ENCODE measurements at places on chromosomes 12 and 14.

GRCh38 chr12:107660861-107661415 is 24.7 kb upstream of the PWP1 start:
- DNase-seq, result no peak

DNA sequence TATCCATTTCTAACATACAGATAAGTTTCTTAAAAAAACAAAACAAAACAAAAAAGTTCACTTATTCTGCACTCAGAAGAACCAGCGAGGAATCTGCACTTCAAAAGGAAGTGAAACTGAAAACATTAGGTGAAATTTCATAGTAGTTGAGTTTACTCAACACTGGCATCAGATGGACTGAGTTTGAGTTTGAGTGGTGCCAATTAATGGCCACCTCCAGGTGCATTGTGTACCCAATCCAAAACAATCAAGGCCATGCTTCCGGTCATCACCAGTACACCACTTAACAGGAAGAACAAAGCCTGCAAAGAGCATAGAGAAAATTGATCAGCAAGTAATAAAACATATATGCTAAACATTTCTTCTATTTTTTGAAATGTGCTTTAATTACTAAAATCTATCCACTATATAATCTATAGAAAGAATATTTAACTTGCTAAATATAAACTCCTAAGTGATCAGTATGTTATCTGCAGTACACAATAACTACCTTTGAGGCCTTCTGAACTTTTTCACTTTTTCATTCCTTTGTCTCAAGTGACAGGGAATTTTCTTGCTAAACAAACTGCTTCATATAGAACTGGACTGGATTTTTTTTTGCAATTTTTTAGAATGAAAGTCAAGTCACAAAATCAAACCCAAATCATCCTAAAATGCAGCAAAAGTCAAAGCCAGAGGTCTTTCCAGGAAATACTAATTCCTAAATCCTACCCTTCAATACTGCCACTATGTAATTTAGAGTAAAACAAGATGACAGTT is 11.5 kb downstream of the SLC38A2 start:
- DNase-seq, result no peak

DNA sequence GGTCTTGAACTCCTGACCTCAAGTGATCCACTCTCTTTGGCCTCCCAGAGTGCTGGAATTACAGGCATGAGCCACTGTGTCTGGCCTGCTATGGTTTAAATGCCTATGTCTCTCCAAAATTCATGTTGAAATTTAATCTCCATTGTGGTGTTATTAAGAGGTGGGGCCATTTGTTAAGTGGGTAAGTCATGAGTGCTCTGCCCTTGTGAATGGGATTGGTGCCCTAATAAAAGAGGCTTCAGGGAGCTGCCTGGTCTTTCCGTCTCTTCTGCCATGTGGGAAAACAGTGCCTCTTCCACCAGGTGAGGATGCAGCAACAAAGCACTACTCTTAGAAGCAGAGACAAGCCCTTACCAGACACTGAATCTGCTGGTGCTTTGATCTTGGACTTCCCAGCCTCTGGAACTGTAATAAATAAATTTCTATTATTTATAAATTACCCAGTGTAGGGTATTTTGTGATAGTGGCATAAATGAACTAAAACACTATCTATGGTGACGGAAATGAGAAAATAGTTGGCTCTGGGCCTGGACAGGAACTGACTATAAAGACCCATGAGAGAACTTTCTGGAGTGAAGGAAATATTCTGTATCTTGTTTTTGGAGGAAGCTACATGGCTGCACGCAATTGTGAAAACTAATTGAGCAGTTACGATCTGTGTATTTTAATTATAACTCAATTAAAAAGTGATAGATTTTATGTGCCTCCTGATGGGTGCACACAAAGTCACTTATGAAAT is 12.1 kb upstream of the ATP23 start:
- no peak for DNase-seq

GRCh38 chr12:122975790-122976647 is 975 bp downstream of the OGFOD2 start:
- DNase-seq, result no peak

DNA sequence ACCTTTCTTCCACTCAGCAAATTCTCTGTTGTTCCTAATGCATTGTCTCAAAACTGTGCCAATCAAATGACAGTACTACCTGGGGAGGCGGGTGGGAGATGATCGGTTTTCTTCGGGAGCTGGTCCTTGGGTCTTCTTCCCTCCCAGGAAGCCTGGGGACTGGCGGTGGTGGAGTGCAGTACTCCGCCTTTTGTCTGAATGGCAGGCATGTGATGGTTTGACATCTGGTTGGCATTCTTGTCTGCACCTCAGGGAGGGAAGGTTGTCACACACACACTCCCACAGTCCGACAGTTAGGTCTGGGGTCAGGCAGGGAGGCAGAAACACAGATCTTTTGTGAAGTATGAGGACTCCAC is 114.8 kb downstream of the SNAPC1 start:
- no peak for DNase-seq

DNA sequence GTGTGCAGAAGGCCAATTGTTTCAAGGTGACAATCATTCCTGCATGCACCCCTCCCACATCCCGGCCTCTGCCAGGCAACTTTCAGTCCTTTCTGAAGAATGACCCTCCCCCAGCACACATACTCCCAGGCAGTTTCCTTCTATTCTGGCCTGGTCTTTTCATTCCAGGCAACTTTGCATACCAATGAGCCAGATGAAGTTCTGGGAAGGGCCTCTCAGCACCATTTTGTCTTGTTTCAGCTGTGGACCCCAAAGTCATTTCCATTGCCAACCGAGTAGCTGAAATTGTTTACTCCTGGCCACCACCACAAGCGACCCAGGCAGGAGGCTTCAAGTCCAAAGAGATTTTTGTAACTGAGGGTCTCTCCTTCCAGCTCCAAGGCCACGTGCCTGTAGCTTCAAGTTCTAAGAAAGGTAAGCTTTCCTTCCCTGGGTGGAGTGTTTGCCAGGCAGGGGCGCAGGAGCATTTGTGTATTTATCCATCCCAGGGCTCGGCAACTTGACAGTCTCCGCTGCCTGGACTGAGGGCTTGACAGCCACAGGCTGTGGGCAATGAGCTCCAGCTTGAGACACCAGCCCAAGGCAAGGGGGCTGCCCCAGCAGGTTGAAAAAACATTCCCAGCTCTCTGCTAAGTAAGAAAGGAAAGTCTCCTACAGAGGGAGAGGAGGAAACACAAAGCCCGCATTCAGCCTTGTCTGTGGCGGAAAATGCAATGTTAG is 16.4 kb downstream of the BCL2L14 start:
- peak; percentile 48 for DNase-seq

- DNase-seq, result no peak
Measured at GRCh38 chr12:120845696-120846095, 58.5 kb downstream of the SPPL3 start.

GRCh38 chr14:66965831-66966230 is 223.4 kb upstream of the GARIN2 start:
- no peak for DNase-seq

DNA sequence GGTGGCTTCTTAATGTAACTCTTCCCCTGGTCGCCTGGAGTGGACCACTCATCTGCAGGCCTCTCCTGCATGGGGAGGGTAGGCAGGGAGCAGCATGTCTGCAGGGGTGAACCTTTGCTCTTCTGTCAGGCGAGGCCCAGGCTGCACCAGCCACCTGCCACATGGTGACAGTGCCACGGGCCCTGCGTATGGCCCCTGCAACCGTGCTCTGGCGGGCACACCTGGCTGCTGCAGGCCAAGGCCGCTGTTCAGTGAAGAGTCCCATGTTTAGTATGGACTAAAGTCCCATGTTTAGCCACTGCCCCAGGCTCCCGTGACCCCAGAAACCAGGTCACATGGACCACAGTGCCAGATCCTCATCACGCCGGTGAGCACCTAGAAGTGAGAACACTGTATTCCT is 187.0 kb downstream of the ADGRD1 start:
- DNase-seq, result peak; percentile 46

GRCh38 chr14:34365309-34365915 is 96.6 kb downstream of the SPTSSA start:
- DNase-seq, result no peak

DNA sequence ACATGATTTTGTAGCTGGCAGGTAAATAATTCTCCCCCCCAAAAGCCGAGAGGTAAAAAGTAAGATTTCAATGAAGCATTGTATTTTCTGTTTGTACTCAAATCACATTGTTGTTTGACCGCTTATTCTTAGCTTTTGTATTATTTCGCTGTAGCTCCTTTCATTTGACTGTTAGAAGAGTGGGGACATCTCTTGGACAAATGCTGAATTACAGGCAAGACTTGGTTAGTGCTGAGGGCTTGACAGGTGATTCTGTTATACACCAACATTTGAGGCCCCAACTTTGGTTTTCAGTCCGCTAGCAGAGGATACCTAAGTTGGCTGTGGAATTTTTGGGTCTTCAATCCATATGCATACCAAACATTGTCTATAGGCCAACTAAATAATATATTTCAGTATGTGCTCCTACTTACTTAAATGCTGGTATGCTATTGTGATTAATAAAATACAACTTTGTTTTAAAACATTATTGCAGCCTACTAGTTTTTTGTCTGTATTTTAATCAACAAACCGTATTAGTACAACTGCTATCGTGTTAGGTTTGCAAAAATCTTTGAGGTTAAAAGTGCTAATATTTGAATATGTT is 102.2 kb downstream of the ERC1 start:
- no peak for DNase-seq

- DNase-seq, result no peak
Measured at GRCh38 chr12:112615196-112615595, 176.4 kb upstream of the RPH3A start.

DNA sequence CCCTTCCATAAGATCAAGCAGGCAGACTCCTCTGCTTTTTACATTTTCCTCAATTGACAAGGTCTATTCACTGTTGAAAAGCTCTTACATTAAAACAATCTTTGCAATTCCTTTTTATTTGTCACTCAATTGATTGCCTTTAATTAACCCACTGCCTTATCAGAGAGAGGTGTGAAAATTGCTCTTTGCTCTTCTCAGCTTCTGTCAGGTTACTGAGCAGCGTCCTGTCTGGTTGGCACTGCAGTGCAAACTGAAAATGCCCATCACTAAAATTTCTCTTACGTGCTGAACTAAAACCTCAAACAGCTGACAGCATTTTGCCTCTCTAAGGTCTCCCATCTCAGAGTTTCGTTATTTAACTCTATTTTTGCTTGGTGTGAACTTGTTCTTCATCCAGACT is 504.1 kb upstream of the ATXN7L3B start:
- DNase-seq, result no peak

GRCh38 chr14:90300611-90301047 is 31.1 kb downstream of the NRDE2 start:
- DNase-seq, result no peak

GRCh38 chr14:65449647-65450046 is 37.1 kb downstream of the FUT8 start:
- DNase-seq, result no peak

DNA sequence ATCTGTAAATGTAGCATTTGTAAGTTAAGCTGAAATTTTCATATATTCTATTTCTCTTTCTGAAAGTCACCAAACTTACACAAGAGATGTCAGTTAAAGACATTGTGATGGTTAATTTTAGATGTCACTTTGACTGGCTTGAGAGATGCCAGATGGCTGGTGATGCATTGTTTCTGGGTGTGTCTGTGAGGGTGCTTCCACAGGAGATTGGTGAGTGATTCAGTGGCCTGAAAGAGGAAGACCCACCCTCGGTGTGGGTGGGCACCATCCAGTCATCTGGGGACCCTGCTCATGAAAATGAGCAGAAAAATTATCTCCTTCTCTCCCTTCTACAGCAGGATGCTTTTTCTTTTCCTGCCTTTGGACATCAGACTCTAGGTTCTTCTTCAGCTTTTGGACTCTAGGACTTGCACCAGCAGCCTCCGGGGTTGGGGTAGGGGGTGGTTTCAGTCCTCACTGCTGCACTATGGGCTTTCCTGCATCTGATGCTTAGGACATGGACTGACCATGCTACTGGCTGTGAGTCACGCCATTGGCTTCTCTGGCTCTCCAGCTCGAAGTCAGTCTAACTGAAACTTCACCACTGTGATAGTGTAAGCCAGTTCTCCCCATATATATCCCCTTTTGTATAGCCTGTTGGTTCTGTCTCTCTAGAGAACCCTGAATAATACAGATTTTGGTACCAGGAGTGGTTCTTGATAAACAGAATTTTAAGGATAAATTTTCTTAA is 20.9 kb downstream of the PDE6H start:
- DNase-seq, result no peak

- DNase-seq, result no peak
Measured at GRCh38 chr12:85820101-85820500, 16.1 kb downstream of the RASSF9 start.

DNA sequence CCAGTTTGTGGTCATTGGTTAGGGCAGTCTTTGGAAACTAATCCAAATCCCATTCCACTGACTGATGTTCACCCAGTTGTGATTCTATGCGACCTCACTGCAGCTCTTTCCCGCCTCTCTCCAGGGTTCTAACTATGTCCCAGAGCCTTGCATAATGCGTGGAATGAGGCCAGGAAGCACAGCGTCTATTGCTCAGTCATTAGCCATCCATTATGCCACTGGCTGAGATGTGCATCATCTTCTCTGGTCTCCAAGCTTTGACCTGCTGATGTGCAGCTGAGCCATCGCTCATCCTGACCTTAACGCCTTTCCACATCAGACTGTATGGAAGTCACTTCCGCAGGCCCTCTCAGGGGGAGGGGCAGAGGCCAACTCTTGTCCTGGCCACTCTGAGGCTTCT is 115.4 kb upstream of the VRK1 start:
- no peak for DNase-seq

- DNase-seq, result no peak
Measured at GRCh38 chr12:89801284-89801683, 92.6 kb upstream of the ATP2B1 start.

DNA sequence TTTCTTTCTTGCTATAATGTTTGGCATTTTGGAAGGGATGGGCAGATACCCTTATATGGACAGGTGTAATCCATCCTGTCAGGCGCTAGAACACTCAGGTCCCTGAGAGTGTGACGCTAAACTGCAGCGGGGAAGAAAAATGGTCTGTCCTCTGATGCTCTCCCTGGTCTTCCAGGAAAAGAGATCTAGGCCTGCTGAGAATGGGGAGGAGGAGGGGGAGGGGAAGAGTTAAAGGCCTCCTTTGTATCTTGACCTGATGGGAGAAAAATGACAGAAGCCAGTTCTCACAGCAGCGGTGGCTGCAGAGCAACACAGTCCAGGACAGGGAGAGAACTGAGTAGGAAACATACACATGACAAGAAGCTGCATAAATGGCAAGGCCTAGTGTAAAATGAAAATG is 61.1 kb downstream of the RPS6KA5 start:
- DNase-seq, result no peak

- no peak for DNase-seq
Measured at GRCh38 chr14:51041883-51042282, 53.0 kb downstream of the TRIM9 start.

- DNase-seq, result peak; percentile 92
Measured at GRCh38 chr12:120583478-120584030, 2.4 kb upstream of the POP5 start.

DNA sequence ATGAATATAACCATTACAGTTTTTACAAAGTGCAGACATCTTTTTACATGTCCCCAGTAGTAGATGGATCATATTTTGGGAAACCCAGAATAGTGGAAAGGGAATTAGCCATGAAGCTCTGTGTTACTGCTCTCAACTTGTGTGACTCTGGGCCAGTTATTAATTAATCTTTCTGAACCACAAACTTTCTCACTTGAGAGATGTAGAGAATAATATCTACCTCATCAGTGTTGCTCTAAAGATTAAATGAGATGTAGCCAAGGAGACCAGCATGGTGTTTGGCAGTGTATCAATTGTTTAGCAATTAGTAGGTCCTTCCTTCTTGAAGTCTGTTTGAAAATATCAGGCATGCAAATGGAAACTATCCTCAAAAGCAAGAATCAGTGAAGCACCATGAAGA is 169.2 kb downstream of the TMTC2 start:
- DNase-seq, result no peak

- no peak for DNase-seq
Measured at GRCh38 chr12:40110586-40110985, 4.7 kb upstream of the SLC2A13 start.

- no peak for DNase-seq
Measured at GRCh38 chr14:90321891-90322290, 9.8 kb downstream of the NRDE2 start.
